AG08396 (cell line): ENCODE measurements at places on chromosomes 13 and 19.

- no peak for DNase-seq
Observed at GRCh38 chr13:46361276-46361934, 25.6 kb downstream of the RUBCNL start.

GRCh38 chr19:23305555-23305954 lies 55.4 kb upstream of the ZNF724 start:
- no peak for DNase-seq

- no peak for DNase-seq
Observed at GRCh38 chr13:74103196-74103595, 31.0 kb downstream of the KLF12 start.

DNA sequence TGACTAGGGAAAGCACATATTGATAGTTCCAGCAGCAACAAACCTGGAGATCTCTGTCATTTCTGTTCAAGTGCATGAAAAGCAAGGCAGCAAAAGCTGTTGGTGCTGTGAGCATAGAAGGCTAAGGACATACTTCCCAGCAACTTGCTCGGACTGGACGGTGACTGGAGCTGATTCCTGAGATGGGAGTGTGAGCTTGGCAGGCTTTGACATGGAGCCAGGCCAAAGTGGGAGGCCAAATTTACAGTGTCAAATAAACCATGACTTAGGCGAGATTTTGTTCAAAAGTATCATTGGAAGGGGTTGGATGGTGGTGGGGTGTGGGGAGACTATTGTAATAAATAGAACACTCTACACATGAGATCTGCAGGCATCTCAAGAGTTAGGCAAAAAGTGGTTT lies 5.9 kb upstream of the ARGLU1 start:
- DNase-seq, result peak; percentile 23

- DNase-seq, result no peak
Observed at GRCh38 chr13:20426766-20427448, 98.8 kb downstream of the CRYL1 start.

- DNase-seq, result peak; percentile 94
Observed at GRCh38 chr19:47274071-47274890, at the start of gene INAFM1. Gene INAFM1, plus strand, starts transcription at chr19:47274885. Its CDS starts 35 bp downstream, at chr19:47274920.
